Substantia nigra (tissue), 51 donors: ENCODE measurements at places on chromosomes 1 and 21.

DNA sequence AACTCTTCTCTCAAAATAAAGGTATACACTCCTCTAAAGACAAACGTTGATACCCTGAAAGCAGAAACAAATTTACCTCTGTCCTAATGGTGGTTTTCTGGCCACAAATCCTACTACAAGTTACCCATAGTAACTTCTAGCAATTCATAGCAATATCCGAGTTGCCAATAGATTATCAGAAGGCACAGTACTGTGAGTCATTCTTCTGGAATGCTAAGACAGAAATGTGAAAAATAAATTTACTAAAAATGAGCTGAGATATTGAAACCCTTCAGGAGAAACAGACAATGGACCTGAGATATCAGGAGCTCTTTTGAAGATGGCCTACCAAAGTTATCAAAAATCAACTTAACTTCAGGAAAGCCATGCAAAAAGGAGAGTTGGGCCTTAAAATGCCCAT, 715.0 kb upstream of the ADAMTS5 start:
- DNase-seq: no peak

- no peak for DNase-seq
Measured at GRCh38 chr1:99700020-99700419, 54.1 kb downstream of the PALMD start.

DNA sequence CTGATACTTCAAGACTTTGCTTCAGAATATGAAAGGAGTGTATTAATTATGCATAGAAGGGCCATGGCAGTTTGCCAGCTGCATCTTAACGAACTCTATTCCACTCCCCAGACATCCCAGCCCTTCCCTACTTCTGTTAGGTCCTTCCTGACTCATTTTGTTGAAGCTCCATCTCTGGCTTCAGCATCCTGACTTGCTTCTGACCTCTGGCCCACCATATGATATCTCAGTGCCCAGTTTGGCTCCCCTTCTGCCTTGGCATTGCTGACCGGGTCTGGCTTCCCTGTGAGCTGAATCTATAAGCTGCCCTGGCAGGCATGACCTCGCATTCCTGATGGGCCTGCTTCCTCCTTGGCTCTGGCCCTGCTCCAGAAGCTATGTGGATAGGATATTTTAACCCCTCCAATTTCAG, 27.6 kb upstream of the ARHGAP29 start:
- DNase-seq: no peak

GRCh38 chr1:186076006-186076405, 299.0 kb downstream of the TPR start:
- DNase-seq: no peak

DNA sequence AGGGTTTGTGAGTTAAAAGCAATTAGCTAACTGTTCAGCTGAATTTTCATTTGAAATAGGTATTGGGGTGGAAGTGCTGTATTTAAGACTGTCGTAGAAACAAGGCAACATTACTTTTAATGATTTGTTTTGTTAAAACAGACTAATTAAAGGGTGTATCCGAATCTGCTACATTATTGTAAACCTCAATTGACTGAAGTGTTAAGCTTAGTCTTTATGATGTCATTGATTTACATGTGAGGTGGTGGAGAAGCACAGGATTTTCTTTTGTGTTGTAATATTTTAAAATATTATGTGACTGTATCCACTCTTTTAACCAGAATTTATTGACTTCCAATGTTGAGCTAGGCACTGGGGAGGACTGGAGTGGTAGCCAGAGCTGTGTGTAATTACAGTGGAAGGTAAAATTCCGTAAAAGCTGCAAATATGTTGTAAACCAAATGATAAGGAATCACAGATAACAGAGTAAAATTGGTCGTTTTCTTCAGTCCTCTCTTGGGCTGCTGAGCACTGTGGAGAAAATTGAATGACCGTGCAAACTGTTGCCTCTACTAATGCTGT, 1.6 kb downstream of the HOOK1 start:
- DNase-seq: no peak
